ENCODE measurements at places on chromosomes 11 and 22. TPM values are rescaled to one million over a fixed set of nuclear protein-coding genes. Genes with fewer than 3 reads are reported as not detected.

Gene SULT4A1
- total RNA-seq, result 5.2 TPM

DNA sequence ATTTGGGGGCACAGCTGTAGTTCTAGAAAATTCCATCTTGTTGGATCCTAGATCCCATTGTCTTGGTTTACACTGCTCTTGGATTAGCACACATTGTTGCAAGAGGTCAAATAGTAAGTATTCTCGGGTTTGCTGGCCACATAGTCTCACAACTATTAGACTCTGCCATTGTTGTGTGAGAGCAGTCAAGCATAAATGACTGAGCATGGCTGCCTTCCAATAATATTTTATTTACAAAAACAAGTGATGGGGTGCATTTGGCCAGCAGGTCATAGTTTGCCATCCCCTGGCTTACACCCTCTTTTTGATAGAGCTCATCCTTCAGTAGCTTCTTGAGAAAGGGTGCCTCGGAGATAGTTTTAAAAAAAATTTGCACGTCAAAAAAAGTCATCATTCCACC lies 77.9 kb upstream of the ALX4 start:
- no peaks in the 10 kb centered on the region for H3K36me3 ChIP-seq
- no peak overlapping the region for H3K4me3 ChIP-seq

DNA sequence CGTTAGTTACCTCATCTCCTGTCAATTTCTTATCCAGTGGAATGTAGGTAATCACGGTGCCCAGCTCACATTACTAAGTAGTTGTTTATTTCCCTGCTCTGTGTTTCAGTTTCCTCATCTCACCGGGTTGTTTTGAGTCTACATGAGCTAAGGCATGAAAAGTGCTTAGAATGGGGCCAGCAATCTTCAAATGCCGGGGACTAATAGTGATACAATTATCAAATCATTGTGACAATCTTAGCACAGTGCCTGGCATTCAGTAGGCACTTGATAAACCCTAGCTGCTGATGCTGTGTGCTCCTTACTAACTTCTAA lies 53.3 kb upstream of the CD5 start:
- H3K27ac ChIP-seq, result no peak overlapping the region
- no peaks in the 10 kb centered on the region for H3K36me3 ChIP-seq
- H3K27me3 ChIP-seq, result no peaks in the 10 kb centered on the region
- no peak overlapping the region for H3K4me3 ChIP-seq
- H3K4me1 ChIP-seq, result no peaks in the 10 kb centered on the region

- DNase-seq, result no peak
- no peak overlapping the region for H3K27ac ChIP-seq
- H3K27me3 ChIP-seq, result no peaks in the 10 kb centered on the region
- no peak overlapping the region for H3K4me3 ChIP-seq
- no peaks in the 10 kb centered on the region for H3K4me1 ChIP-seq
Observed at GRCh38 chr11:28447226-28447625, 339.0 kb downstream of the METTL15 start.

DNA sequence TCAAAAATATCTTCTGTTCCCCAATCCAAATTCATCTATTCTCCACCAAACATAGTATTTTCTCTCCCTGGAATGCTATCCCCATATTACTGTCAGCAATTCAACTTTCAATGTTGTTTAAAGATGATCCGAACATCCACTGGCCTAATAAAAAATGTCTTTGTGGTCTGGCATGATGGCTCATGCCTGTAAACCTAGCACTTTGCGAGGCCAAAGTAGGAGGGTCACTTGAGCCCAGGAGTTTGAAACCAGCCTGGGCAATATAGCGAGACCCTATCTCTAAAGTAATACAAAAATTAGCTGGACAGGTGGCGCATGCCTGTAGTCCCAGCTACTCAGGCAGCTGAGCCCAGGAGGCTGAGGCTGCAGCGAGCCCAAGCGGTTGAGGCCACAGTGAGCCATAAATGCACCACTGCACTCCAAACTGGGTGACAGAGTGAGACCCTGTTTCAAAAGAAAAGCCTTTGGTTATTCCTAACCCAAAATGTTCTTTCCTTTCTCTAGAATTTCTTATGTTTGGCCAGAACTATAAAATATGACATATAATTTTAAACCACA lies 29.8 kb downstream of the SIK3 start:
- no peaks in the 10 kb centered on the region for H3K27me3 ChIP-seq
- H3K27ac ChIP-seq, result no peak overlapping the region
- no peak for DNase-seq
- peaks cover 14% of the 10 kb centered on the region for H3K4me1 ChIP-seq
- H3K4me3 ChIP-seq, result no peak overlapping the region

GRCh38 chr22:39916496-39916895 lies 15.6 kb downstream of the GRAP2 start:
- DNase-seq, result no peak
- H3K4me3 ChIP-seq, result no peak overlapping the region
- H3K4me1 ChIP-seq, result peaks cover 20% of the 10 kb centered on the region
- no peaks in the 10 kb centered on the region for H3K36me3 ChIP-seq
- H3K27me3 ChIP-seq, result no peaks in the 10 kb centered on the region
- H3K27ac ChIP-seq, result no peak overlapping the region

All from GM23338 (cell line).